ENCODE measurements at places on chromosomes 1 and 21. TPM values are rescaled to one million over a fixed set of nuclear protein-coding genes. Genes with fewer than 3 reads are reported as not detected.
A peak's percentile ranks its signal among the peaks of the same experiment; 100 is the strongest.

DNA sequence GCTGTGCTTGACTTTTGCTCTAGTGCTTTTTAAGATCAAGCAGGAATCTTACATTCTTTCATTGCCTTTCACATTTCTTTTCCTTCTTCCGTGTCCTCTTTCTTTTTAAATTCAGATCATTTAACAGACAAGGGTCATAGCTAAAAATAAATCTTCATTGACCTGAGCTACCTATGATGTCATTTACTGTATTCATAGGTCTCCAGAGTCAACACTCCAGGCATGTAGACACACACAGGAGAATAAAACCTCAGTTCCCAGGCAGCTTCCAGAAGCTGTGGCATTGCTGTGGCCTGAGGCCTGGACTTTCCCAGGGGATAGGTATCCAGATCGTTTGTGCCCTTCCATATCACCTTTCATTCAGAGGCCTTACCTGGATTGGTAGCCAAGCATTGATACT, 38.5 kb upstream of the ENAH start:
- H3K4me3 ChIP-seq, result no peak overlapping the region
- no peaks in the 10 kb centered on the region for H3K27me3 ChIP-seq
- H3K4me1 ChIP-seq, result peaks cover 41% of the 10 kb centered on the region
- peak overlapping the region; percentile 58 for H3K27ac ChIP-seq

Gene DNM3
- total RNA-seq, result 3.7 TPM

DNA sequence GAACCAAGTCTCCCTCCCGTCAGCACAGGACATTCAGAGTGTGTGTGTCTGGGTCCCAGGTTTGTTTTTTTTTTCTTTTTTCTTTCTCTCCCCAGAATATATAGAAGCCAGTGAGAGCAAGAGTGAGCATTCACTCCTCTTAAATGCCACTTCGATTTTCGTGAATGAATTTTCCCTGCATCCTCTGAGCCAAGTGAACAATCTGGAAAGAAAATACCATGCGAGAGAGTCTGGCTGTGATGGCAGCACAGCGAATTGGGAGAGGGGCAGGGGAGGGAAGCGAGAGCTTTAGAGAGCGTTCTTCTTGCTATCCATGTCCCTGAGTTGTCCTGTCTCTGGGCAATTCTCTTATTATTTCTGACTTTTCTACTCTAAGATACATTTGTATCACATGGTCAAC, 76.0 kb upstream of the RAB3GAP2 start:
- H3K27me3 ChIP-seq, result peaks cover 25% of the 10 kb centered on the region
- no peak overlapping the region for H3K27ac ChIP-seq
- H3K4me1 ChIP-seq, result no peaks in the 10 kb centered on the region
- no peak overlapping the region for H3K4me3 ChIP-seq

DNA sequence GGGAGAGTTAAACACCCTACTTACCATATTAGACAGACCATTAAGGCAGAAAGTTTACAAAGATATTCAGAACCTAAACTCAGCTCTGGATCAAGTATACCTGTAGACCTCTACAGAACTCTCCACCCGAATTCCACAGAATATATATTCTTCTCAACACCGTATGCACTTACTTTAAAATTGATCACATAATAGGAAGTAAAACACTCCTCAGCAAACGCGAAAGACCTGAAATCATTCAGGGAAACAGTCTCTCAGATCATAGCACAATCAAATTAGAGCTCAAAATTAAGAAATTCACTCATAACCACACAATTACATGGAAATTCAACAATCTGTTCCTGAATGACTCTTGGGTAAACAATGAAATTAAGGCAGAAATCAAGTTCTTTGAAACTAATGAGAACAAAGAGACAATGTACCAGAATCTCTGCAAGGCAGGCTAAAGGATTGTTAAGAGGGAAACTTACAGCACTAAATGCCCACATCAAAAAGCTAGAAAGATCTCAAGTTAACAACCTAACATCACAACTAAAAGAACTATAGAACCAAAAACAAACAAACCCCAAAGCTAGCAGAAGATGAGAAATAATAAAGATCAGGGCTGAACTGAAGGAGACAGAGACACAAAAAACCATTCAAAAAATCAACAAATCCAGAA, 19.1 kb downstream of the CD84 start:
- H3K36me3 ChIP-seq, result no peaks in the 10 kb centered on the region
- H3K4me3 ChIP-seq, result no peak overlapping the region
- H3K27ac ChIP-seq, result no peak overlapping the region
- H3K27me3 ChIP-seq, result peaks cover 11% of the 10 kb centered on the region

Gene MEF2D
- total RNA-seq, result 33.8 TPM

GRCh38 chr1:9241891-9242290, 7.3 kb downstream of the H6PD start:
- no peaks in the 10 kb centered on the region for H3K27me3 ChIP-seq
- DNase-seq, result no peak
- H3K27ac ChIP-seq, result no peak overlapping the region
- H3K36me3 ChIP-seq, result peaks cover 24% of the 10 kb centered on the region

DNA sequence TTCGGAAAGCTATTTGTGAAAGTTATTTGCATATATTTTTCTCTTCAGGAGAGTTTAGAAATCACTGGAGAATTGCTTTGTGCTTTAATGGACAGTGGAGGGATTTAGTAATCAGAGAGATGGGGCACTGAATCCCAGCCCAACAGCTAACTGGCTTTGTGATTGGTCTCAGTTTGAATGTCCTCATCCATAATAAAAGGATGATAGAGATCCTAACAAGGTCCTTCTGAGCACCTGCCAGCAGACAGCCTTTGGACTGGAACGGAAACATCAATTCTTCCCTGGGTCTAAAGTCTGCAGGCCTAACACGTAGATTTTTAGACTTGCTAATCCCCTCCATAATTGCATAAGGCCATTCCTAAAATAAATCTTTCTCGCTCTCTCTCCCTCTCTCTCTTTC, 112.0 kb upstream of the ADAMTS5 start:
- DNase-seq, result no peak
- H3K27me3 ChIP-seq, result no peaks in the 10 kb centered on the region
- H3K4me1 ChIP-seq, result peaks cover 38% of the 10 kb centered on the region
- no peaks in the 10 kb centered on the region for H3K36me3 ChIP-seq

- DNase-seq, result no peak
- peaks cover 2% of the 10 kb centered on the region for H3K27me3 ChIP-seq
- no peaks in the 10 kb centered on the region for H3K36me3 ChIP-seq
- no peak overlapping the region for H3K27ac ChIP-seq
- H3K4me1 ChIP-seq, result peaks cover 17% of the 10 kb centered on the region
These were observed 42.0 kb upstream of the TSPEAR start for GRCh38 chr21:44753357-44753756.

- H3K27me3 ChIP-seq, result no peaks in the 10 kb centered on the region
- peaks cover 74% of the 10 kb centered on the region for H3K4me1 ChIP-seq
- peak overlapping the region; percentile 52 for H3K27ac ChIP-seq
- peak overlapping the region; percentile 1 for H3K4me3 ChIP-seq
- peaks cover 4% of the 10 kb centered on the region for H3K36me3 ChIP-seq
These were observed 422.9 kb downstream of the PTBP2 start for GRCh38 chr1:97144527-97144926.

Gene RRAGC
- total RNA-seq, result 54.3 TPM

Gene TRAF3IP3
- total RNA-seq, result not detected

All from osteocyte (in vitro differentiated cells).